ENCODE measurements at places on chromosomes 13 and 19.

- DNase-seq: no peak
Measured at GRCh38 chr13:42494157-42494556, 79.8 kb upstream of the TNFSF11 start.

DNA sequence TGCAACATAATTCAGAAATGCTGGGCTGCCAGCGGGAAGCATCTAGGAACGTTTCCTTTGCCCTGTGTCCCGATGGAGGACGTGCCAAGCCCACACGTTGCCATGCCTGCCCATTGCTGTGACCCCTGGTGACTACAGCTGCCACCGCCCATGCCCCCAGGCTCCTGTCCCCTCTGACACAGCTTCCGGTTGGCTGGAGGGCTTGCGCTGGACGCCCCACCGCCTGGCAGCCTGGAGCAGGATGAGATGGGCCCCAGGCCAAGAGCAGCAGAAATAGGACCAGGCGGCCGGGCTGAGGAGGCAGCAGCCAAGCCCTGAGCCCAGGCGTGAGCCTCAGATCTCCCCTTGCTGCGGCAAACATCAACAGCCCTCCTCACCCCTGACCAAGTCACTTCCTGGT is 125.9 kb downstream of the COL4A2 start:
- DNase-seq: no peak

DNA sequence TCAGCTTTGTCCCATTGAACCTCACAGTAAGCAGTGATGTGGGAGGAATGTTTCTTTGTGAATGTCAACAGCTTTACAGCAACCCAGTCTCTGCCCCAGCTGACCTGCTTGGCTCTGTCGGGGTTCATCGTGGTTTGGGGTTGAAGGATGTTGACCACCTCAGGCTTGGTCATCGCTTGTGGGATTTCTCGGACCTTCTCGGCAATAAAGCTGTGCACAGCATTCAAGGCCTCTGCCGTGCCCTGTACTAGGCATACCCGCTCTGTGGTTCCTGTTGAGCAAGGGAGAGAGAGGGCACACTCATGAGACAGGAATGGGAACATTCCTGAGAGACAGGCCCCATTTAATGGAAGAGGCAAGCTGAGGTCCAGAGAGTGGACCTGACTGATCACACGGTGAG is 20.0 kb downstream of the NOVA2 start:
- no peak for DNase-seq

GRCh38 chr19:48714759-48715675 is 4.5 kb downstream of the MAMSTR start:
- no peak for DNase-seq

GRCh38 chr13:45108716-45109101 is 11.6 kb upstream of the GTF2F2 start:
- DNase-seq: no peak

DNA sequence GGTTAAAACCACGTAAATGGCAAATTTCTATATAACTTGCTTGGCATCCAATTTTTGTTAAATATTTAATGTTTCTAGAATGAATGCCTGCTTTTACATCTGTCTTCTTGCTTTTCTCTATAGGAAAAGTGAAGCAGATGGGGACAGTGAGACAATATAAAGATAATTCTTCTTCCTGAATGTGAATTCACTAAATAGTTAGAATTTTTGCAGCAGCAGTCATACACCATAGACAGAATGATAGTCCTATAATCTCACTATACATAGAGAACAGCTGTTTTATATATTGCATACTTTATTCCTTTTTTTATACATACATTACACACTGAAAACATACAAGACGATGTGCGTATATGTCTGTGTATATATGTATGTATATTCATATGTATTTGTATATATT is 1127.3 kb downstream of the PCDH9 start:
- no peak for DNase-seq

DNA sequence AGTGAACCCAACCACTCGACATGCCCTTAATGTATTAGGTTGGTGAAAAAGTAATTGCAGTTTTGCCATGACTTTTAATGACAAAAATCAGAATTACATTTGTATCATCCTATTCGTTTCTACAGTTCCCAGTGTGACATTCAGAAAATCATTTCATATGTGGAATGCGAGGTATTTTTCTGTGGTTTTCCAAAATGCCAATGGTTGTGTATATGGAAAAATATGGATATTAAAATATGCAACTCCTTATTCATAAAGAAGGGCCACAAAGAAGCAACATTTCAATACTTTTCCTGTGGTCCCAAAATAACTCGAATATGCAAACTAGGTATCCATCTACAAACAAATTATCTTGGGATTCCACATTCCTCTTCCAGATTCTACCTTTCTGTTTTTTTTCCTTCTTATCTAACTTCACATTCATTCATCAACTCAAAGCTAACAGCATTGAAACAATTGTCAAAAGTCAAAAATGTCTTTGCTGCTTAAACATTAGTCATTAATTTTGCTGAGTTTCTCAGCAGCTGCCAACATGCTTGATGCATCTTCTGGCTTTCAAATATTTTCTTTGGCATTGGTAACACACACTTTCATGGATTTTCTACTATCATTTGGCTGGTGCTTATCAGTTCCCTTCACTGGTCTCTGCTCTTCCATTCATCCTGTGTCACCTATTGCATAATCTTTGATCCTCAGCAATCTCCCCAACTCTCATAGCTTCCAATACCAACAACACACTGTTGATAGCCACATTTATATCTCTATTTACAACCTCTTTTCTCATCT is 1445.4 kb downstream of the EFNB2 start:
- no peak for DNase-seq

All from stimulated activated CD8-positive, alpha-beta memory T cell treated with anti-CD3 and anti-CD28 coated beads, Interleukin-15, amount 100 ng/mL, for 24 hours (primary cell).